ENCODE measurements at places on chromosomes 2 and 18. TPM values are rescaled to one million over a fixed set of nuclear protein-coding genes. Genes with fewer than 3 reads are reported as not detected.
A peak's percentile ranks its signal among the peaks of the same experiment; 100 is the strongest.

- no peak for DNase-seq
Measured at GRCh38 chr2:26562811-26563645, 78.1 kb downstream of the CIB4 start.

DNA sequence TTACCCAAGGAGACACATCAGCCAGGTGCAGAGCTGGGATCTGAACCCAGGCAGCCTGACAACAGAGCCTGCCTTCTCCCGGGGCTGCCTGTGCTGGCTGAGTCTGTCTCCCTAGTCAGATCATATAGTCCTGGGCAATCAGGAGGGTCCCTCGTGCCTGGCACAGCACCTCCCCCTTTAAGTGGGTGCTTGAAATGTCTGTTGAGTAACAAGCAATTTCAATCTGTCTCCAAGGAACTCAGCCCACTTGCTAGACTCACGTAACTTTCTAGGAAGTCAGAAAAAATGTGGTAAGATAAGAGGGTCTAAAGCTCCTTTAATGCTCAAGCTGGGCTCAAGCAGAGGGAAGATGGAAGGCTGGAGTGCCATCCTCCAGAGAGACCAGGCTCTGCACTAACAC, 51.9 kb downstream of the REEP1 start:
- DNase-seq, result no peak

DNA sequence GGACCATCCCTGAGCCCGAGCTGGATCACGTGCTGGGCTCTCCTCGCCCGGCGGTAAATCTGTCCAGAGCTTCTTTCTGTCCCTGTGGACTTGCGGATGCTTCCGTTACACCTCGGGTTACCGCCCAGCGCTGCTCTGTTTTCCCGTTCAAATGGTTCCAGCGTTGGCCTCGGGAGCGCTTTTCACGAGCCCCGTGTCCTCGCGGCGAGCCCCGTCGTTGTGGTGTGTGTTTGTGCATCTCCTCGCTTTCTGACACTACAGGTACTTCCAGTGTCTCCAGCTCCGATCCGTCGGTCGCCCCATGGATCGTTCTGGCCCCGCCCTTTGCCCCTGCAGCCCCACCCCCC, 77.4 kb downstream of the RTP5 start:
- no peak for DNase-seq

DNA sequence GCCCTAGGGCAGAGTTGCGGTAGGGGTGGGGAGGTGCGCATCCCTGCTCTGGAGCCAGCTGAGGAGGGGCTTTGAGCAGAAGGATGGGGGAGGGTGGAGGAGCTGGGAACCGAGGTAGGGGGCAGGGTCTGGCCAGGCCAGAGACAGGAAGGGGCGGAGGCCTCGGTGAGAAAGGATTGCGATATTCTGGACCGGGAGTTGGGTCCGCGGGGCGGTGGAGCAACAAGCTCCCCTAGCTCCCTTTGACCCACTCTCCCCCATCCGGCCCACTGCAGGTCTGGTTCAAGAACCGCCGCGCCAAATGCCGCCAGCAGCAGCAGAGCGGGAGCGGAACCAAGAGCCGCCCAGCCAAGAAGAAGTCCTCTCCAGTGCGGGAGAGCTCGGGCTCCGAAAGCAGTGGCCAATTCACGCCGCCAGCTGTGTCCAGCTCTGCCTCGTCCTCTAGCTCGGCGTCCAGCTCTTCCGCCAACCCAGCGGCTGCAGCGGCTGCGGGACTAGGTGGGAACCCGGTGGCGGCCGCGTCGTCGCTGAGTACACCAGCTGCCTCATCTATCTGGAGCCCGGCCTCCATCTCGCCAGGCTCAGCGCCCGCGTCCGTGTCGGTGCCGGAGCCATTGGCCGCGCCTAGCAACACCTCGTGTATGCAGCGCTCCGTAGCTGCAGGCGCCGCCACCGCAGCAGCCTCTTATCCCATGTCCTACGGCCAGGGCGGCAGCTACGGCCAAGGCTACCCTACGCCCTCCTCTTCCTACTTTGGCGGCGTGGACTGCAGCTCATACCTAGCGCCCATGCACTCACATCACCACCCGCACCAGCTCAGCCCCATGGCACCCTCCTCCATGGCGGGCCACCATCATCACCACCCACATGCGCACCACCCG, 4.8 kb downstream of the OTX1 start:
- no peak for DNase-seq

DNA sequence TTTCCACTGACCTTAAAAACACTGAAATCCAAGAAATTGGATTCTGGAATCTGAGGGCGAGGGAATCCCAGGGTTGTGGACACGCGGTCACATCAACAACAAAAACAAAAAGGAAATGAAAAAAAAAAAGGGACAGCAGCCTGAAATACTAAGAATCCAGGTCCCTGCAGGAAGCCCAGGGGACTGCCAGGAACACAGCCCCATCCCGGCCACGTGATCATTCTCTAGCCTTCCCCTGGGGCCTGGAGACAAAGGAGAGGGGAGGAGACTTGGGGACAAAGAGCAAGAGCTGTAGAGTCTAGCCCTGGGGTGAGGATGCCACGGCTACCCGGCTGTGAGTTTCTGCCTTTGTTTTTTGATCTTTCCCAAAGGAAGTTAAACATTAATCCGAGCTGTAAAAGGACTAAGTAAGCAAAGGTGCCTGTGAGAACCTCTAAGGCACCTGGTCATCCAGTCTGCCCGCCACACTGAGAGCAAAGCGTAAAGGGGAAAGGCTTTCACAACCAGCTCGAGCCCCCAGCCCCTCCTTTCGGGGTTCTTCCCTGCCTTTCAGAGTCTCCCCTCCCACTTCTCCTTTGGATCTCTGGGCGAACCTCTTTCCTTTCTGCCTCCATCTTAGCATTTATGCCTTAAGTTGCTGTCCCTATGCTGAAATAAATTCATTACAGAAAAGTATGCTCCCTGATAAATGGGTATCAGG, 57.9 kb upstream of the MSH2 start:
- peak; percentile 65 for DNase-seq

- no peak for DNase-seq
Measured at GRCh38 chr2:150051004-150051403, 436.5 kb downstream of the RND3 start.

- no peak for DNase-seq
Measured at GRCh38 chr2:88807237-88807962, 115.9 kb downstream of the RPIA start.

The TUBA3E gene
- not detected for total RNA-seq

The SLC39A10 gene
- total RNA-seq, result 29.3 TPM

- DNase-seq, result no peak
Measured at GRCh38 chr2:81324046-81324445, 1019.5 kb upstream of the LRRTM1 start.

DNA sequence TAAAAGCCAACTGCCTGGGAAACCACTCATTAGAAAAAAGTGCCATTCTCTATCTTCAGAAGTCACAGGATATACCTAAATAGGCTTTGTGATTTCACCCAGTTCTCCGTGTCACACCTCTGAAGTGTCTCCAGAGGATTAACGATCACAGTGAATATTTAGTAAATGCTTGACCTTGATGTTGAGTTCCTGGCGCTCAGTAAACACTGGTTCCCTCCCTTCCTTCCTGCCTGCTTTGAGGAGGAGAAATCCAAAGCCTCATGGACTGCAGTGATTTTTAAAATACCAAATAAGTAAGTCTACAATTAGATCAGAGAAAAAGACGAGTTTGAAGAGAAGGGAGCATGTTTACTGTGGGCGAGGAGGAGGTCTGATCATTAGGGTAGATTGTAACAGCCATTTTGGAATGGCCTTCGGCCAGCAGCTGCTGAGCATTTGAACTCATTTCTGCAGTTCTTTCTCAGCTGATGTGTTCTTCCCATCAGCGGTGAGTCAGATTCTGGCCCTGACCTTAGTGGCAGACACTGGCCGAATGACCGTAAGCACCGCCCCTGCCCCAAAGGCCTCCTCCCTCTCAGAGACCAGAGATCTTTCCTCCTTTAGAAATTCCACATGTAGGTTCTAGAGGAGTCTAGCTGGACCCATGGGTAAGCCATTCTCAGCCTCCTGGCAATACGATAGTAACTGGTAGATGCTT, 62.1 kb upstream of the SLC16A14 start:
- peak; percentile 79 for DNase-seq

DNA sequence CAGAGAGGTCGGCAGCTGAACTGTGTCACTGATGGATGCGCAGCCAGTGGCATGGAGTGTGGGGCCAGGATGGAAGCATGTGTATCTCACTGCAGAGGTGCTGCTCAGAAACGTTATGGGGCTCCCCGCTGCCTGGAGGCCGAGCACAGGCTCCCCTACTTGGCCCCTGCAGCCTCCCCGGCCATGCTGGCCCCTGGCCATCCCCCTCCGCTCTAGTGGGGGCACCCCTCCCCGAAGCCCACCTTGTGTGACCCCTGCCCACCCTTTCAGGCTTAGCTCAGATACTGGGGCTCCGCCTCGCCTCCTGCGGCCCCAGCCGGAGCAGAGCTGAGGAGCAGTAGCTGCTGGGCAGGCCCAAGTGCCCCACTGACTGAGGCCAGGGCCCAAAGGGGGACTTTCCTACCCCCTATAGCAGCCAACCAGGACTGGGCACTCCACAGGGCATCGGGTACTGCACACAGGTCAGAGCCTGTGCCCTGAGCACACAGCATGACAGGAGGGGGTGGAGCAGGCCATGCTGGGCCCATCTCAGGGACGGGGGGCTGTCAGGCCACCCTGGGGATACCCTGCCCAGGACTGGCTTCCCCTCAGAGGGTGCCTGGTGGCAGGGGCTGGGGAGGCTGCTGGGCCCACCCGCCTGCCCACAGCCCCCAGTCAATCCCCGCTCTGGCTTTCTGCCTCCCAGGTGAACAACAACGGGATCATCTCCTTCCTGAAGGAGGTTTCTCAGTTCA, 31.3 kb downstream of the SNED1 start:
- DNase-seq, result no peak

All from uterus (tissue), 4 donors.